Motor neuron (in vitro differentiated cells): ENCODE measurements at places on chromosomes 12 and 14. TPM values are rescaled to one million over a fixed set of nuclear protein-coding genes. Genes with fewer than 3 reads are reported as not detected.

The DENND5B gene
- 18.0 and 18.7 TPM in 2 replicates for total RNA-seq

The GPR84 gene
- 0.20 and 0.22 TPM in 2 replicates for total RNA-seq

The ZDHHC17 gene
- 60.2 and 72.5 TPM in 2 replicates for total RNA-seq

The ATL1 gene
- total RNA-seq, result 39.2 and 39.6 TPM in 2 replicates

The USP44 gene
- total RNA-seq, result 10.1 and 11.6 TPM in 2 replicates

The KLRC2 gene
- total RNA-seq, result not detected in 2 replicates

The ZNF605 gene
- 9.4 and 12.6 TPM in 2 replicates for total RNA-seq

The FOXG1 gene
- 0.62 and 0.68 TPM in 2 replicates for total RNA-seq
